ENCODE measurements at places on chromosomes 4 and X.

DNA sequence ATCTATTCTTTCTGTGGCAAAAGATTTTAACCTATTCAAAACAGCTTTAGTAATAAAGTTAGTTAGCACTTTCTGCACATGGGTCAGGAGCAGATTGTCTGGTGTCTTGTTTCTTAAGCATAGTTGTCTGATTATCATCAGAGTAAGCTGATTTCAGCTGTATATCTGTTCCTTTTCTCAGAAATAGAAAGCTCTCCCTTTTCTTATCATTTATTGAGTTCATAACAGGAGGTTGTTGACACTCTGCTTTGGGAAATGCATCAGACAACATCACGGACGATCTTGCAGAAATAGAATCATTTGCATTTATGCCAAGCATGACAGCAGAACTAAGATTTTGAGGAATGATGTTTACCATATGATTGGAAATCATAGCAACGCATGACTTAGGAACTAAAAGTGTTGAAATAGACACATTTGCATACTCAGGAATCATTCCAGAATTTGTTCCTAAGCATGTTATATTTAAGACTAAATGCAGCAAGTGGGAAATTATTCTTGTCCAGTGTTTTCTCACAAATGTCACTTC is 66.7 kb downstream of the RBMX2 start:
- DNase-seq = no peak

DNA sequence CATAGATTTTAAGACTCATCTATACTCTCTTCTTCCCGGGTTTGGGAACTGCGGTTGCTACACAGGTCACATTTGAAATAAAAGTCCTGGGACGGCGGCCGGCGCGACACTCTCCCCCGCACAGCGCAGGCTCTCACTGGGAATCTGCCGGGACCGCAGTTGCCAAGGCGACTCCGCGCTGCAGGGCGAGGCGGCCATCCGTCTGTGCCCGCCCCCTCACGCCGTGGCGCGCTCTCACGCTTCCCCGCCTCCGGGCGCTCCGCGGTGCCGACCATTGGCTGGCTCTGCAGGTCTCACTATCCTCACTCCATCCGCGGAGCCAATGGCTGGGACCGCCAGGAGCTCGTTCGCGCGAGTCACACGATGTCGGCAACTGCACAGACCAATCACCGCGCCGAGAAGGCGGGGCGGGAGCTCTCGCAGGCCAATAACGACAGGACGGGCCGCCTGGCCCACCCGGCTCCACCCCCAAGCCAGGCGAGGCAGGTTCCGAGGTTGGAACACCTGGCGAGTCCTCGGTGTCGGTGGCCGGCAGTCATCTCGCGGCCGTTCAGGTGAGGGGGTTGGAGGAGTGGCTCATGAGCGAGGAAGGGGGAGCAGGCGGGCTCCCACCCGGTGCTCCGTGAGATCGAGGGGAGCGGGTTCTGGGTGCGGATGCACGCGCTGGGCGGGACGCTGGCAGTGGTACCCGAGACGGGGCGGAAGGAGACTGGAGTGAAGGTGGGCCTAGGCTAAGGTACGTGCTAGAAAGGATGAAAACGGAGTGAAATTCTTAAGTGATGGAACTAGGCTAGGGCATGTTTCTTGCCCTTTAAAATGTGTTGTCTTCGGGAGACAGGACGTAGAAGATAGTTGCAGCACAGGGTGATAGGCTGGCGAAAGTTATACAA is at the start of gene MSMO1:
Gene MSMO1 (plus strand): TSS at position 459 of the 890 bp plus-strand sequence. CDS start 5,702 bp downstream, outside the sequence.
- peak; percentile 95 for DNase-seq

GRCh38 chr4:55765070-55765469 is 54.5 kb upstream of the EXOC1L start:
- DNase-seq = no peak

GRCh38 chr4:7121866-7122653 is 54.2 kb upstream of the GRPEL1 start:
- no peak for DNase-seq

DNA sequence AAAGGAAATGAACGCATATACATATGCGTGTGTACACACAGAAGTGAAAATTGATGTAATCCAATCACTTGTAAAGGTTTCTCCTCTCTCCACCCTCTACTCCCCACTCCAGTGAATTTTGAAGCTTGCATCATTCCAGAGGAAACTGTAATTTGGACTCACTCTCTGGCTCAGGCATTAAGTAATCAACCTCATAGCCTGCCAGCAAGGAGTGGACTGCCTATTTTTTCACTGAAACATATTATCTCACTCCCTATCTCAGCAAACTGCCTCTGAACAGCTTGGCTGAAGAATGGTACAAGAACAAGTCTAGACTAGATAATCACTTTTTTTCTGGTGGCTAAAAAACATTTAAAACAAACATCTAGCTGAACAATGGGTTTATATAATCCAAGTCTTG is 124.2 kb downstream of the C4orf51 start:
- no peak for DNase-seq

GRCh38 chrX:145631461-145631951 is 186.1 kb upstream of the SLITRK2 start:
- no peak for DNase-seq

DNA sequence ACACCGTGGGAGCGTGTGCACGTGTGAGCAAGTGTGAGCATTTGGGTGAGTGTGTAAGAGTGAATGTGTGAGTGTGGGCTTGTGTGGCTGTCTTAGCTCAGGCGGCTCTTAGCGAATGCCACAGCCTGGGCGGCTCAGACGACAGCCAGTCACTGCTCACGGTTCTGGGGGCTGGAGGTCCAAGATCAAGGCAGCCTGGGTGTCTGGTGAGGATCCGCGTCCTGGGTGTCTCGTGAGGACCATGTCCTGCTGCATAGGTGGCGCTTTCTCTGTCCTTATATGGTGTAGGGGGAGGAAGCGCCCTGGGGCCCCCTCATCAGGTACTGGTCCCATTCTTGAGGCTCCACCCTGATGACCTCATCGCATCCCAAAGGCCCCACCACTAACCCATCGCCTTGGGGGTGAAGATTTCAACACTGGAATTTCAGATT is 4.5 kb downstream of the DOK7 start:
- no peak for DNase-seq

- DNase-seq = no peak
Measured at GRCh38 chrX:148135738-148136137, 154.6 kb downstream of the FMR1NB start.

DNA sequence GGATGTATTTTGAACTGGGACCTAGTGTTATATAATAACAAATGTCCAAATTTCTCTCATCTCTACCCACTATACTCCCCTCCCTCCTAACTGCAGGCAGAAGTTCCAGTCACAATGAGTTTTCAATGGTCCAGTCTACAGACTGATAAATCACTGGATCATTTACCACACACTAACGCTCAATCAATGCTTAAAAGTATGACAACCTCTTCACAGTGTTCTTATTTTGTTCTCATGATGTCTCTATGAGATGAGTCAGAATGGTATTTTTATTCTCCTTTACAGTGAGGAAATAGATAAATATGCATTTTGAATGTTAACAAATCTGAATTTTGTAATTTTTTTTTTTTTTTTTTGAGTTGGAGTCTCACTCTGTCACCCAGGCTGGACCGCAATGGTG is 83.7 kb upstream of the ETNPPL start:
- DNase-seq = no peak

- no peak for DNase-seq
Measured at GRCh38 chr4:27515140-27515539, 654.5 kb downstream of the STIM2 start.

DNA sequence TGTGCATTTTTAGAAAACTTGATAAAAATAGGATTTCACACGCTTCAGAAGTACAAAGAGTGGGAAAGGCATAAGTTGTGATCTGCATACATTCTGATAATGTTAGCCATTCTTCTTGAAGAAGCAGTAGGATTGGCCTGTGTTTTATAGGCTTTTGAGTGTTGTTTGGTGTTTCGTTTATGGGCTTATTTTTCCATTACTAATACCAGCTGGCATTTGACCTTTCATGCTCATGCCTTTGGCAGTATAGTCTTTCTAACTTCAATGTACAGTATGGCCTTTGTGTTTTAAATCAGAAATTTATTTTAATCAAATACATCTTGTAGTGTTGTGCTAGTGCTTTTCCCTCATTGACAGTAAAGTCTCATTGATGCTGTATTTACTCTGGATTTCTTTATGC is 51.5 kb upstream of the SLC4A4 start:
- DNase-seq = no peak

GRCh38 chr4:163172647-163173046 is 6.0 kb upstream of the NAF1 start:
- DNase-seq = no peak

GRCh38 chr4:29853833-29854232 is 866.3 kb upstream of the PCDH7 start:
- DNase-seq = no peak

DNA sequence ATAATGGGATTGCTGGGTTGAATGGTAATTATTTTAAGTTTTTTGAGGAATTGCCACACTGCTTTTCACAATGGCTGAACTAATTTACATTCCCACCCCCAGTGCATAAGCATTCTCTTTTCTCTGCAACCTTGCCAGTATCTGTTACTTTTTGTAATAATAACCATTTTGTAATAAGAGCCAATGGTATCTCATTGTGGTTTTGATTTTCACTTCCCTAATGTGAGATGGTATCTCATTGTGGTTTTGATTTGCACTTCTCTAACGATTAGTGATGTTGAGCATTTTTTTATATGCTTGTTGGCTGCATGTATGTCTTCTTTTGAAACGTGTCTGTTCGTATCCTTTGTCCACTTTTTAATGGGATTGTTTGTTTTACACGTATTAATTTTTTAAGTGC is 213.1 kb upstream of the HDX start:
- no peak for DNase-seq

All from stimulated activated CD8-positive, alpha-beta memory T cell treated with anti-CD3 and anti-CD28 coated beads, Interleukin-4, amount 100 ng/mL, for 4 hours (primary cell).